NK-92 treated with Interleukin-12 subunit alpha and Interleukin-12 subunit beta, amount 100 ng/mL, for 24 hours (cell line): ENCODE measurements at places on chromosomes 6 and 20.
A peak's percentile ranks its signal among the peaks of the same experiment; 100 is the strongest.

- DNase-seq, result no peak
Measured at GRCh38 chr6:169722362-169723199, 1.7 kb downstream of the PHF10 start.

DNA sequence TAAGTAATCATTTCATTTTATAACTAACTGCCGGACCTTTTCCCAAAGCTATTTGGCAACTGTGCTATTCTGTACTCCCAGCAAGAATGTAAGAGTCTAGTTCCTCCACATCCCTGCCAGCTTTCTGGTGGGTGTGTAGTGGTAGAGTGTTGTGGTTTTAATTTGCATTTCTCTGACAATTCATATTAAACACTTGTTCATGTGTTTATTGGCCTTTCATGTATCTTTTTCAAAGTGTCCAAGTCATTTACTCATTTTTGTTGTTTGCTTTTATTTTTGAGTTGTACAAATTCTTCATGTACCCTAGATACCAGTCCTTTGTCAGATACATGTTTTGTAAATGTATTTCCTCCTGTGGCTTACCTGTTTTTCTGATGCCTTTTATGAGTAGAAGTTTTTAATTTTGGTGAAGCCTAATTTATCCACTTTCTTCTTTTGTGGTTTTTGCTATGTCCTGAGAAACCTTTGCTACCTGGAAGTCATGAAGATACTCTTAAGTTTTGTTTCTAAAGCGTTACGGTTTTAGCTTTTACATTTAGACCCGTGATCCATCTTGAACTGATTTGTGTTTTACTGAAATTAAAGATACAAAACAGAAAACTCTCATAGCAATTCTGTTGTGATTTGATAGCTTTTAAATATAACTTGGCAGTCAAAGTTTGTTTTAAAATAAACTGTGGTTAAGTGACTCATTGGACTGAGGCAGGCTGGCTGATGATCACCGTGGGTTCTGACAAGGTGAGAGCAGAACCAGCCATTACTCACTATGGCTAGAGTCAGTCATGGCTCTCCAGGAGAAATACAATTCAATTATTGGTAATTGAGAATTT, 8.0 kb downstream of the MYLIP start:
- peak; percentile 44 for DNase-seq

DNA sequence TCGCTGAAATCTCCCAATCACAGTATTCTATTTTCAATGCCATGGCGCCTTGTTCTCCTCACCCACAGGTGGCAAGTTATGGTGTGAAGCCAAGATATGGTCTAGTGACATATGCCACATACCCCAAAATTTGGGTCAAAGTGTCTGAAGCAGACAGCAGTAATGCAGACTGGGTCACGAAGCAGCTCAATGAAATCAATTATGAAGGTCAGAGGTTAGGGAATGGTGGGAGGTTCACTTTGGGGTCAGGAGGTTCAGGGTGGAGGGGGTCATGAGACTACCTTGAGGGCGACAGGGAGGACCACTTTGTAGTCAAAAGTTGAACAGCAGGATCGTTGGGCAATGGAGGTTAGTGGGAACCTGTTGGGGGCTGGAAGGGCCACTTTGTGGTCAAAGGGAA, 2.4 kb downstream of the CFB start:
- DNase-seq, result no peak

GRCh38 chr6:45563041-45563440, 185.3 kb upstream of the SUPT3H start:
- no peak for DNase-seq

DNA sequence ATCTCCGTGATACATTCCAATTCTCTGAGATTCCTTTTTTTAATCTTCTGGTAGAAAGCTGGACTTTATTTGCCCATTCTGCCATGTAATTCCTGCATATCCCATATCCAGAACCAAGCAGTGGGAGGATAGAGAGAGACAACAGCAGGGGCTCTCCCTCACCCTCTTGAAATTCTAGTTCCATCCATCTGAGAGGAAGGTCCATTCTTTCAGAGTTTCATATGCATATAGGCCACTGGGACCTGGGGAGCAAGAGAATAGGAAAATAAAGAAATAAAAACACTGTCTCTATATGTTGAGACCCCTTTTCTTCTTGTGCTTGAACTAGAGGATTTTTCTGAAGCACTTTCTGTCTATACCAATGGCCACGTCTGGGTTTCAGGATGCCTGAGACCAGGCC, 147.9 kb upstream of the STMND1 start:
- DNase-seq, result no peak

- no peak for DNase-seq
Measured at GRCh38 chr6:168195712-168196111, 116.7 kb upstream of the FRMD1 start.

- no peak for DNase-seq
Measured at GRCh38 chr6:121694801-121695251, 259.4 kb downstream of the GJA1 start.

- no peak for DNase-seq
Measured at GRCh38 chr20:55782912-55783253, 222.4 kb downstream of the CBLN4 start.

GRCh38 chr20:46027245-46027853, 1.7 kb upstream of the SLC12A5 start:
- no peak for DNase-seq

- DNase-seq, result no peak
Measured at GRCh38 chr20:44187772-44188709, 1.1 kb upstream of the JPH2 start.

DNA sequence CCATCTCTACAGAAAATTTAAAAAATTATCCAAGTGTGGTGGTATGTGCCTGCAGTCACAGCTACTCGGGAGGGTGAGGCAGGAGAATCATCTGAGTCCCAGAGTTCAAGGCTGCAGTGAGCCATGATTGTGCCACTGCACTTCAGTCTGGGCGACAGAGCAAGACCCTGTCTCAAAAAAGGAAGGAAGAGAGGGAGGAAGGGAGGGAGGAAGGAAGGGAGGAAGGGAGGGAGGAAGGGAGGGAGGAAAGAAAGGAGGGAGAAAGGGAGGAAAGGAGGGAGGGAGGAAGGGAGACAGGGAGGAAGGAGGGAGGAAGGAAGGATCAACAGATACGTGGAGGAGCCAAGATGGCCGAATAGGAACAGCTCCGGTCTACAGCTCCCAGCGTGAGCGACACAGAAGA, 90.1 kb downstream of the ZNF217 start:
- no peak for DNase-seq

GRCh38 chr6:169175360-169175887, 78.2 kb downstream of the THBS2 start:
- no peak for DNase-seq

DNA sequence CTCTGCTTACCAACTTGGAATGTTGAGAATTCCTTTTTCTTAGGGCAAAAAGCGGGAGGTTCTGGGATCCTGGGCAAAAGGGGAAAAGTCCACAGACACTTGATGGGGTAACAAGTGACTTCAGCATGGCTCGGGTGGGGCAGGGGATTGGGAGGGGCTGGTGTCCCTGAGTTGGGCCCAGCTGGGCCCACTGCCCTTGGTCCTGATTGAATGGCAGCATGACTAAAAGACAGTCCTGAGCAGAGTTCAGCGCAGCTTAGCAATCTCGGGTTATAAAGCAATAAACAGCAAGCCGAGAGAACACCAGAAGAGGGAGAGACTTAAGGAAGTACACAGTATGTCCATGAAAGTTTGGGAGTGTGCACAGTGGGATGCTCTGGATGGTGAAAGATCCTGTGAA, 5.6 kb downstream of the PPP2R5D start:
- DNase-seq, result no peak

DNA sequence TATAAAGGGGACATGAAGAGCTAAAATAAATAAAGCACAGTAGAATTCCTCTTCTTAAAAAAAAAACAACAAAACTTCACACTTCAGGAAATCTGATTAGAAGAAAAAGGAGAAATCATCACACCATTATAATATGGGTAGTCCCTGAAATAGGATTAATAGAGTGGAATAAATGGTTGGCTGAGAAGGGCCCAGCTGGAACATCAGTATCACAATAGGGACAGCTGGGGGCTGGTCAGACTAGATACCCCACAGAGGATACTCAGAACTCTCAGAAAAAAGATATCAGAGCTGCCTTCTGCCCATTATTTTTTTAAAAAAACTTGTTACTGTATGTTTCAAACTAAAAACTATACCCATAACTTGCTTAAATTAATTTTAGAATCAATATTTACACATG, 75.2 kb downstream of the DST start:
- no peak for DNase-seq

DNA sequence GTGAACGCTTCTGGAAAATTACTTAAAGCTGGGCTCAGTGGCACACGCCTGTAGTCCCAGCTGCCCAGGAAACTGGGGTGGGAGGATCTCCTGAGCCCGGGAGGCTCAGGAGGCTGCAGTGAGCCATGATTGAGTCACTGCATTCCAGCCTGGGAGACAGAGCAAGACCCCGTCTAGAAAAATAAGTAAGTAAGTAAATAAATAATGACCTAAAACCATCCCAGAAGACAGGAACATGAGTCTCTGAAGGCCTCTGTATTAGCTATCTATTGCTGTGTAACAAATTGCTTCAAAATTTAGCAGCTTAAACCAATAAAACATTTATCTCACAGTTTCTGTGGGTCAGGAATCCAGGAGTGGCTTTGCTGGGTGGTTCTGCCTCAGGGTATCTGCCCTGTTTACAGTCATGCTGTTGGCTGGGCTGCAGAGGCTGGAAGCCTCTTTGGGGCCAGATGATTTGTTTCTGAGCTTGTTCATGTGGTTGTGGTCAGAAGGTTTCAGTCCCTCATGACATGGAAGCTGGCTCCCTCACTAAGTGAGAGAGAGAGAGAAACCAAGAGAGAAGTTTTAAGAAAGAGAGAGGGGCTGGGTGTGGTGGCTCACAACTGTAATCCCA, 48.4 kb upstream of the NCOA3 start:
- no peak for DNase-seq

DNA sequence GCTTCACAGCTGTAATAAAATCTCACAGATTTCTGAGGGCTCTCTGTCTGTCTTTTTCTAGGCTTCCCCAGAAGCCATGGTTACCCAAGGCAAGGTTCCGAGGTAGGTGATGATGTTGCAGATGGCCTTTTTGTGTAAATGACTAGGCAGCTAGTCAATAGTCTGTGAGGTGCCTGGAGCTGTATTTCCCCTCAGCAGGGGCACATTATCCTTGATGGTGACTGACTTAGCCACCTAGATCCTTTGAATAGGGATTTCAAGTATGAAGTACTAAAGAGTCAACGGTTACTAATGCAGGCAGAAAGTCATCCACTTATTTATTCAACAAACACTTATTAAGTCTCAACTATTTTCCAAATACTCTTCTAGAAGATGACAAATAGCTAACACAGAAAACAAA, 49.3 kb upstream of the L3MBTL3 start:
- DNase-seq, result no peak

- DNase-seq, result no peak
Measured at GRCh38 chr6:3489027-3489757, 32.3 kb upstream of the SLC22A23 start.
